ENCODE measurements at places on chromosomes 6 and 20. TPM values are rescaled to one million over a fixed set of nuclear protein-coding genes. Genes with fewer than 3 reads are reported as not detected.
A peak's percentile ranks its signal among the peaks of the same experiment; 100 is the strongest.

The CD24 gene
- total RNA-seq = 33.1 TPM

DNA sequence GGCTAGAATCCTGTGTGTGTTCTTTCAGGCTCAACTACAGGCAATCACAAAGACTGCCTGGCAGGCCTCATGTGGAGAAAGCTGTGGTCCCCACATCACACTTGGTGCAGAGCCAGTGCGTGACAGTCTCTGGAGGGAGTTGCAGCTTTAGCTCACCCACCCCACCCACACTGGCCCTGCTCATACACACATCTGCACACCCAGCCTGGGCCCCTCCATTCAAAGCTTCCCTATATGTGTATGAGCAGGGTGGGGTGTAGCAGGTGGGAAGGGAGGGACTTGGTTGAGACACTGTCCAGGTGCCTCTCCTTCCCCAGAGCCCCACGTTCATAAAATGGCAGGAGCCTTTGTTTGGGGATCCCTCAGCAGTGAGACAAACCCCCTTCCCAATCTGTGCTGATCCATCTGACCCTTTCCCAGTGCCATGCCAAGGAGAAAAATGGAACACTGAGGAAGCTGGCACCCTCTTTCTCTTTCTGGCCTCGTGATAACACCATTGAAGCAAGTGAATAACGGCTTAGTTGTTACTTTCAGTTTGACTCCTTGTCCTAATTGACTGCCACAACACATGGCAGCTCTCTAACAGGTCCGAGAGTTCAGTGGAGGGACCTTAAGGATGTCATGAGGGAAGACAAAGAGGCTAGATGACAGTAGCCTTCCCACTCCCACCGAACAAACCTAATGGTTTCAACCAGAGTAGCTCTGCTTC lies 53.8 kb upstream of the NRSN1 start:
- H3K36me3 ChIP-seq = no peaks in the 10 kb centered on the region
- H3K4me1 ChIP-seq = no peaks in the 10 kb centered on the region
- no peak for DNase-seq
- no peak overlapping the region for H3K27ac ChIP-seq
- no peak overlapping the region for H3K4me3 ChIP-seq
- H3K27me3 ChIP-seq = no peaks in the 10 kb centered on the region

DNA sequence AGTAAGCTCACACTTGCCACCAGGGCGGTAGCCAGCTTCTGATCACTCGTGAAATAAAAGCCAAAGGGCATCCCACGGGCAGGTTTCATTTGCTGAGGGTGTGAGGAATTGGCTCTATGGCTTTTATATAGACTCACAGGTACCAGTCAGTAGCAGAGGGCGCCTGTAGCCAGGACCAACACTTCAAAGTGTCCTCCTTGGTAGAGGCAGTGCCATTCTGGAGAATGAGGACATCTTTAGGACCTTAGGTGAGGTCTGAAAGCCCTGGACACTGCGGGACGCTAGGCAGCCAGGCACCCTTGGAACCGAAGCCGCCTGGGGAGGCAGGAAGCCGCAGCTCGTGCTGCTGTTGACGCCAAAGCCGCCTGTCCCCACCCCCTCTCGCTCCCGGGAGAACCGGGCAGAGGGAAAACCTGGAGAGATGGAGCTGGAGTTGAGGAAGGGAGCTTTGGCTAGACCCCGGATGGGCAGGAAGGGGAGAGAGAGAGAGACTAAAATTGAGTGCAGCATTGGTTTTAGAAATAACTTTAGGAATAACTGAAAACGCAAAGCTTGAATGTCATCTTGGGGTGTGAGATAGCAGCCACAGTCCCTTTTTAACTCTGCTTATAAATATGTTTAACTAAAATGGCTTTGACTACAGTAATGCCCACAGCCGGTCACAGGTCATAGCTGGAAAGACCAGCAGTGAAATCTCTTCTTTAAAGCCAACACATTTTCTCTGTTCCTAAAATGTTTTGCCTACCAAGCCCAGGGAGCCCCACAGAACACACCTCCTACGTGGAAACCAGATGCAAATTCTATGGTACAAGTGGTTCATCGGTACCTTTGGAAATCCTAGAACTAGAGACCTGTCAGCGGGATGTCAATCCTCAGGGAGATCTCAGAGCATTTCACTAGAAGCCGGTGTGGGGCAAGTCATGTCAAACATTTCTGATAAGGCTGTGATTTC lies 128.5 kb upstream of the CDYL start:
- no peaks in the 10 kb centered on the region for H3K36me3 ChIP-seq
- DNase-seq = peak; percentile 77
- peaks cover 14% of the 10 kb centered on the region for H3K4me1 ChIP-seq
- no peaks in the 10 kb centered on the region for H3K27me3 ChIP-seq

GRCh38 chr6:32047855-32048766 lies 9.9 kb downstream of the CYP21A2 start:
- peaks cover 54% of the 10 kb centered on the region for H3K36me3 ChIP-seq
- H3K27ac ChIP-seq = peak overlapping the region; percentile 64
- DNase-seq = peak; percentile 77

The BTBD9 gene
- 49.7 TPM for total RNA-seq

The PPIL4 gene
- total RNA-seq = 28.9 TPM

The DPPA5 gene
- not detected for total RNA-seq

The ZSCAN26 gene
- 12.2 TPM for total RNA-seq

DNA sequence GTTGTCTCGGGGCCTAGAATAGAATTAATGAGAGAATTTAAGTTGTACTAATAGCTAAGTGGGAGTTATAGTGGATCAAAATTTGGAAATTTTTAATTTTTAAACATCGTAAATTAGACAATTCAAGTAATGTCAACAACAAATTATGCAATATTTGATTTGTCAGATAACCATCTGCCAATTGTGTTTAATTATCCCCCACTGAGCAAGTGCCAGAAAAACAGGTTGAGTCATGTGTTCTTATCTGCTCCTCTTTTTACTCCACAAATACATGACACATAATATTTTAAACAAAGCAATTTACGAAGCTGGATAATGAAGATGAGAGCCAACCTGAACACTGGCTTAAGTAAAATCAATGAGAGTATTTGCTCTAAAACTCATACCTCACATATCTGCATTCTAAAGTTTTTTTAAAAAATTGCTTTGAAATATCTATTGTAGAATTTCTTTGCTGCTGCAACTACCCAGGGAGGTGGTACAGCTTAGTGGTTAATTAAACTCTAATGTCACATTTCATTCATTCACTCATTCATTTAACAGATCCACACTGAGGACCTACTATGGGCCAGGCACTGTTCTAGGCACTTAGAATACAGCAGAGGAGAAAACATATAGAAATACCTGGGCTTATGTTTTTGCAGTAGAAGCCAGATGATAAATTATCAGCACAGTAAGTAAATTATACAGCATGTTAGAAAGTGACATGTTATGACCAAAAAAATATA lies 57.1 kb upstream of the MAP7 start:
- no peak for DNase-seq
- no peaks in the 10 kb centered on the region for H3K27me3 ChIP-seq
- H3K4me3 ChIP-seq = no peak overlapping the region
- no peak overlapping the region for H3K27ac ChIP-seq

Data from lower lobe of right lung (tissue), 2 donors.